ENCODE measurements at places on chromosomes 16 and 17.

DNA sequence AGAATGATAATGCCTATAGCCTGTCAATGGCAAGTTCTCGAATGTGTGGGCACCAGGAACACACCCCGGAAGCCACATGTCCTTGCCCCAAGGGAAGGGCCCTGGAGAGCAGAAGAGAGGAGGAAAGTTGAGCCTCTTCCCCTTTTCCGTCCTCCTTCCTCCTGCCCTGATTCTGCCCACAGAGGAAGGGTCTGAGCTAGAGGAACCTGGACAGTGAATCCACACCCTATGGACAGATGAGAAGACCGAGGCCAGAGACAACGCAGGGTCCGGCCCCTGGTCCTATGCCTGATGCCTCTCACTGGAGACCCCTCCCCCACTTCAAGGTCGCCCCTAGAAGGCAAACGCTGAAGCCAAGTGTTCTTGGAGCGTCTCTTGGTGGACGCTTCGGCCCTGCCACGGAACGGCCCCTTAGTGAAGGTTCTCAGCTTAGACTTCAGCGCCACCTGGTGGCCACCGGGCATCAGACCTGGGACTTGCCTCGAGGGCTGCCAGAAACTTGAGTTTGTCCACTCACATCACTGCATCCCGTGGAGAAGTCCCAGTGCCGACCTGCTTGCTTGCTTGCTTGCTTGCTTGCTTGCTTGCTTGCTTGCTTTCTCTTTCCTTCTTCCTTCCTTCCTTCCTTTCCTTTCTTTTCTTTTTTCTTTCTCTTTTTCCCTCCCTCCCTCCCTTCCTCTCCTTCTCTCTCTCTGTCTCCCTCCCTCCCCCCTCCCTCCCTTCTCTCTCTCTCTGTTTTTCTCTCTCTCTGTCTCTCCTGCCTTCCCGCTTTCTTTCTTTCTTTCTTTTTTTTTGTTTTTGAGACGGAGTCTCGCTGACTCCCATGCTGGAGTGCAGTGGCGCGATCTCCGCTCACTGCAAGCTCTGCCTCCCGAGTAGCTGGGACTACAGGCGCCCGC, 20.6 kb upstream of the SPNS3 start:
- peak; percentile 92 for DNase-seq

DNA sequence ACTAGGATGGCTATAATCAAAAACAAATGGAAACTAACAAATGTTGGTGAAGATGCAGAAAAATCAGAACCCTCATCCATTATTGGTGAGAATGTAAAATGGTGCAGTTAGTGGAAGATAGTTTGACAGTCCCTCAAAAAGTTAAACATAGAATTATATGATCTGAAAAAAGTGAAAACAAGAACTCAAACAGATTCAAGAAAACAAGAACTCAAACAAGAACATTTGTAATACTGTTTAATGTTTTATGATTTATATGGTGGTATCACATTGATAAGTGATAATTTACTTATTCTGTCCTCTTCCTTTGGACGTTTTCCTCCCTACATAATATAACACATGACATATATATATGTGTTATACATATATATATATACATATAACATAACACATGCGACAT, 12.0 kb downstream of the USP31 start:
- DNase-seq, result no peak

GRCh38 chr17:45293413-45294211, 23.2 kb downstream of the MAP3K14 start:
- peak; percentile 59 for DNase-seq

- no peak for DNase-seq
Measured at GRCh38 chr17:2071024-2071385, 16.1 kb downstream of the HIC1 start.
